ENCODE measurements at places on chromosomes 12 and 14.

DNA sequence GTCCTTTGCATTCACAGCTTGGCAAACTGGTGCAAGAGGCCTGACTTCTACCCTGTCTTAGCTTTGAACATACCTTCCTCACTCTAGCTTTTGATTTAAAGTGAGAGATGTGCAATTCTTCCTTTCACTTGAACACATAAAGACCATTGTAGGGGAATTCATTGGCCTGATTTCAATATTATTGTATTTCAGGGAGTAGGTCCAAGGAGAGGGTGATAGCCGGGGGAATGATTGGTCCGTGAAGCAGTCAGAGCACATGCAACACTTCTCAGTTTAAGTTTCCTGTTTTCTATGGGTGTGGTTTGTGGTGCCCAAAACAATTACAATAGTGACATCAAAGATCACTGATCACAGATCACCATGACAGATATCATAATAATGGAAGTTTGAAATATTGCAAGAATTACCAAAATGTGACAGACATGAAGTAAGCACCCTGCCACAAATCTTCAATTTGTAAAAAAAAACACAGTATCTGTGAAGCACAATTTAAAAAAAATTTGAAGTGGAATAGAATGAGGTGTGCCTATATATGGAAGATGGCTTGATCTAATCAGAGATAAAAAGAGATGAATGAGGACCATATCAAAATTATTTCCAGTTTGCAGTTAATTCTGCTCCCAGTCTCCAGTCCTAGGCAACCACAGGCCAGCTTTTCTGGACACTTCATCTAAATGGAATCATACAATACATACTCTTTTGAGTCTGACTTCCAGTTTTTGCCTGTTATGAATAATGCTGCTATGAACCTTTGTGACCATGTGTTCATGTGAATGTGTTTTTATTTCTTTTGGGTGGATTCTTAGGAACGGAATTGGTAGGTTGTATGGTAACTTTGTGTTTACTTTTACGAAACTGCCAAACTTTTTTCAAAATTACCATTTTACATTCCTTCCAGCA is 23.2 kb downstream of the BORCS5 start:
- no peak for DNase-seq

DNA sequence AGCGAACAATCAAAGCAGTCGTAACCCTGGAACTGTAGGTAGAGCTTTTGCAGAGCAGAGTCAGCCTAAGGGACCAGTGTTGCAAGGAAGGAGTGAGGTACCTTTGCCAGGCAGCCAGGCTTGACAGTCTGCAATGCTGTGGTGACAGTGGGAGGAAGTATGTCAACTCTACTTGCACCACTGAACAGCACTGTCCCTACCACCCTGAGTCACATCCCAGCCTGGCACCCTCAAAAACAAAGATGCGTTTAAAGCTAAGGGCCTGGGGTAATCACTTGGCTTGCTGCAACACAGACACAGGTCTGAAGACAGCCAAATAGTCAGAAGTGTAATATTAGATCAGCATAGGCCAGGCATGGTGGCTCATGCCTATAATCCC is 141.9 kb downstream of the DPF3 start:
- no peak for DNase-seq

- no peak for DNase-seq
Observed at GRCh38 chr12:127178463-127178862, 1088.5 kb upstream of the TMEM132C start.

DNA sequence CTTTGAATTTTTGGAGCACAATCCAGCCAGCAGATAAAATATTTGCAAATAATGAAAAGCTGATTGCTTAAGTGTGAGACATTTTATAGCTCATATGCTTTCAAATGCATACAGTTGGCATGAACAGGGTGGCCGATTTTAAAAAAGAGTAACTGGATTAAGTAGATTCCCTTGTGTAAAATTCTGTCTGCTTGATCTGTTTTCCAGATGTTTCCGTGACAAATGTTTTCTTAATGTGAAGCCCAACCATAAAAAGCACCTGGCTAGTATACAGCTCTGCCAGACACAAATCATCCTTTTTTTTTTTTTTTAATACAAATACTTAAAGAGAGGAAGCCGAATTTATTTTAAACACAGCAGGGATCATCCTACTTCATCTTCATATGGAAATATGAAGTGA is 440.7 kb downstream of the CCER1 start:
- no peak for DNase-seq

GRCh38 chr12:52531566-52532300 is 11.5 kb upstream of the KRT5 start:
- no peak for DNase-seq

DNA sequence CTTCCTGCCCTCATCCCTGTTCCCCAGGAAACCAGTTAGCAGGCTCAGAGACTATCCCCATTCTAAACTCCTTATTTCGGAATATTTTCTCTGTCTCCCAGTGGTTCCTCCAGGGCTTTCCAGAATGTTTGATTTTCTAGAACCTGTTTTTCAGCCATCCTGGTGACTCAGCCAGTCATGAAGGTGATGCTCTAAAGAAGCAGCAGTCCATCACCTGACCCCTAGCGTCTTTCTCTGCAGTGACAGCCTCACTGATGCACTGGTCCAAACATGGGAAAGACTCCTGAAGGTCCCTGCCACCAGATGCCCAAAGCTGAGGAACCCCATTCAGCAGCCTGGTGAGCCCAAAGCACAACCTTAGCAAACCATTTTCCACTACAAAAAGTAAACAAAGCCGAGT is 212.6 kb downstream of the PHETA1 start:
- DNase-seq = no peak

GRCh38 chr14:81209167-81209836 is 11.5 kb downstream of the GTF2A1 start:
- DNase-seq = no peak

GRCh38 chr12:62817556-62818271 is 117.2 kb downstream of the PPM1H start:
- DNase-seq = no peak

GRCh38 chr14:105192866-105193731 is 12.0 kb upstream of the NUDT14 start:
- no peak for DNase-seq

- DNase-seq = no peak
Observed at GRCh38 chr12:14982562-14982961, 9.7 kb downstream of the PDE6H start.

- DNase-seq = no peak
Observed at GRCh38 chr14:23645812-23646647, 9.9 kb downstream of the DHRS2 start.

DNA sequence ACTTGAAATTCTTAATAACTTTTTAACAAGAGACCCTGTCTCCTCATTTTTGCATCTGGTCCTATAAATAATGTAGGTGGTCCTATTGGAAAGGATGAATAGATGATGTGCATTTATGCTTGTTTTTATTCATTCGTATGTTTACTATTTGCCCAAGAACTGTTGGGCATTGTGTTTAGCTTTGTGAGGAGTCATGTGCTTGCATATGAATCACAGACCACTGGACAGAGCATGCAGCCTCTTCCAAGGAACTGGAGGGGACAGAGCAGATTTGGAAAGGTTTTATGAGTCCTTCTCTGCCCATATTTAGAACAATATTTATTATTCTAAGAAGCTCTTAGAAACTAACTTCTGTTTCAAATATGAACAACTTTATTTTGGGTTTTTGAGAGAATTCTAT is 414.0 kb downstream of the SOX5 start:
- no peak for DNase-seq

- DNase-seq = no peak
Observed at GRCh38 chr12:105803292-105803691, 335.5 kb downstream of the NUAK1 start.

GRCh38 chr12:68446901-68447796 is 115.0 kb upstream of the MDM1 start:
- peak; percentile 25 for DNase-seq

DNA sequence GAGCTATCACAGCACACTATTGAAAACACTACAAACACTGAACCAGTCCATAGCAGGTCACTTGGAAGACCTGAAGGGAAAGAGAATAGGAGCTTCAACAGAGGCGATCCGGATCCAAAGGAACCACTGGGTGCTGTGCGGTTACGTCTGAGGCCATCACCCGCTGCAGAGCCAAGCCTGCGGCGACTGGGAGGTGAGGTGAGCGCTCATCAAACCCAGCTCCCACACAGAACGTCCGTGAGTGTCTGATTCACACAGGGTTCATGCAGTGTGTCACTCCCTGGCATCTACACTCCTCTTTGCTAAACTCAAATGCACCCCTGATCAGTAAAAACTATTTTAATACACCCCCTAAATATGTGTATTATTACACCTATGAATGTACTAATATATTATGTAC is 64.1 kb downstream of the TMEM132D start:
- no peak for DNase-seq

DNA sequence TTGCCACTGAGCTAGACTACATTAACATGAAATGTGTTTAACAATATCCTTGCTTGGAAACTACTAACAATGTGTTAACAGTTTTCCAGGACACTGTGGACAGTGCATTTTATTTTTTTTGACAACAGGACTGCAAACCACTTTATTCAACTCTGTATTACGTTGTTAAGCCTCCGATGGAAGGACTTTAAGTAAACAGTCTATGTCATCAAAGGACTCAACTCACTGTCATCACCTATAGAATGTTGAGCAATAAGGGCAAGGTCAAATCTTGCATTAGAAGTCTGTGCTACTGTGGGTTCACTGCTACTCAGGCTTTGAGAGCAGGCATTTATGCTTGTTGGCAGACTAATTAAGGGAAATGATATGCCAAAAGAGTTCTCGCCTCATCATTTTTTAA is 483.7 kb downstream of the FLRT2 start:
- no peak for DNase-seq

DNA sequence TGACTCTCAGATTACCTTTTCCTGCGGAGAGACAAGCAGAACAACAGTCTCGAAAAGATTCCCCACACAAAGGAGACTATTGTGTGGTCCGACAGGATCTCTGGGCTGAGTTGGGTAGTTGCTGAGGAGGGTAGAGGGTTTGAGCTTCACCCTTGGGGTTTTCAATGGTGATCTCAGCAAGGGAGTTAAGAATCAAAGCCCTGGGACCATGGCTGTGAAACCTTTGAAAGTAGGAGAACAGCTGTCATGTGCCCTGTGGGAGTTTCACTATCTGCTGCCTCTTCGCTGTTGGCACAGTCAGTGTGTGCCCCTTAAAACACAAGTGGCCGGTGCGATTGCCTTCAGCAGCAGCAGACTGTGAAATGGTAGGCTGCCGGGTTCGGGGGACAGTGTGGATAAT is 14.2 kb upstream of the PLEK2 start:
- no peak for DNase-seq

DNA sequence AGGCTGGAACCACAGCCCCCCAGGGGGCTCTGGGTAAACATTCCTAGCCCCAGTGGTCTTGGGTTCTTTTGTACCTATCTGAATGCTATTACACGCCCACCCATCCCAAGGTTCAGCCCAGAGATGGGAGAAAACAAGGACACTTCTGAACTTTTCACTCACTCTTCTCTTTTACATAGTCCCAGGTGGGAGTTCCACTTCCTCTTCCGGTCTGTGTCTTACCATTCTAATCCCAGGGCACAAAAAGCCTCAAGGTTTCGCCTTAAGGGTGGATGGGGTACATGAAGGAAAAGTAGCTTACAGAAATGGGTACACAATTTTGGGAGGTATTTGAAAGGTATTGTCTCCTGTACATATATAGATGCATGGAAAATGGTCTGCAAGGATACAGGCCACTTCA is 79.0 kb downstream of the TMEM30B start:
- DNase-seq = no peak

GRCh38 chr12:87336814-87337336 is 692.3 kb downstream of the C12orf50 start:
- DNase-seq = no peak

DNA sequence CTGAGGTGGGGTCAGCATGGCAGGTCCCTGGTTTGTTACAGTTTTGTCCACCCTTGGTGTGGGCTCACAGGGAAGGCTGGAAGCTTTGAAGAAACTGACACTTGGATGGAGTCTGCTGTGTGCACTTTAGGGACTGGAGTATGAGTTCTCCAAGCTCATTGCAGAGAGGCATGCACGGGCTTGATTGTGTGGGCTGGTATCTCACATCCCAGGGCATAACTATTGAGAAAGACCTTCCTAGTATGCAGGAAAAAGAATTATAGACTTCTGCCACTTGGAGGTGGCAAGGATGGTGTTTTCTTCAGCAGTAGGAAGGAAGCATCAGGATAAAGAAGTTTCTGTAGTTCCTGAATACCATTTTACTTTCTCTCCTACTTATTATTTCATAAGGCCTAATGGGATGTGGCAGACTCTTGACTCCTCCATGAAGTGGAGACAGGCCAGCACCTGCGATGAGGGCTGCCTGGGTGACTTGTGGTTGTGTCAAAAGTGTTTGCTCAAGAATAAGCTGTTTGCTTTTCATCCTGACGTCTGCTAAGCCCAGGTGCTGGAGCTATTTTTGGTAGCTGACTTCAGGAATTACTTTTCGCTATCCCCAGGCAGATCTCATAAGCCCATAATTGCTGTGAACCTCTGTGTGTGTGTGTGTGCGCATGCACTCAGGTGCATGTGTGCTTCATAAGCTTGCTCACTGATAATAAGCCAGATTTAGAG is 125.8 kb downstream of the KTN1 start:
- no peak for DNase-seq

DNA sequence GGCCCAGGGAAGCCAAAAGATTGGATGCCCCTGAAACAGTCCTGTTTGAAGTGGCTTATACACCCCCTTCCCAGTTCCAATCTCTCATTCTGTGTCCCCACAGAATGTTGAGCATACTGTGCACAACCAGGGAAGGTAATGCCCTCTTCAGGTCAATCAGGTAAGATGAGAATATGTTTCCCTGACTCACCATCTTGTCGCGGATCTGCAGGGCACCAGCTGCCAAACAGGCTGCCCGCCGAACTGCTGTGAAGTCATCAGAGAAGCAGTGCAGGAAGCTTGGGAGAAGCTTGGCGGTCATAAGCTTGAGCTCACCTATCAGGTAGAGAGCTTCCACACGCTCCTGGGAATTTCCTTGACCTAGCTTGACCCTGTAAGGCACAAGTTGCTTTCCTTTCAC is 9.6 kb downstream of the RIOX1 start:
- no peak for DNase-seq

Data from WTC11 (cell line).